CD4-positive, alpha-beta memory T cell (primary cell): ENCODE measurements at places on chromosomes 11 and 22. TPM values are rescaled to one million over a fixed set of nuclear protein-coding genes. Genes with fewer than 3 reads are reported as not detected.

DNA sequence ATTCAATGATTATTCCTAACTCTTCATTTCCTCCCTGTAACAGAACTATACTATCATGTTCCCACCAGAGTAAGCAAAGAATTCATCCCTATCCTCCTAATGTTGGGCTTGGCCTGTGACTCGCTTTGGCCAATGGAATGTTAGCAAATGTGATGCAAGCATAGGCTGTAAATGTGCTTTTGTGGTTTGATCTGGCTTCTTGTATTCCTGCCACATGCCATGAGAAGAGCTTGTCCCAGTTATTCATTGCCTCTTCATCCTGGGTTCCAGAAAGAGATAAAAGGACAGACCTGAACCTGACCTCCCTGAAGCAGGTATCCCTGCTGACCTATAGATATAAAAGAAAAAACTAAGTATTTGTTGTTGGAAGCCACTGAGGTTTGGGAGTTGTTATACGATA is 51.0 kb downstream of the SYTL2 start:
- DNase-seq: no peak

MMP7 gene
- total RNA-seq: not detected

DNA sequence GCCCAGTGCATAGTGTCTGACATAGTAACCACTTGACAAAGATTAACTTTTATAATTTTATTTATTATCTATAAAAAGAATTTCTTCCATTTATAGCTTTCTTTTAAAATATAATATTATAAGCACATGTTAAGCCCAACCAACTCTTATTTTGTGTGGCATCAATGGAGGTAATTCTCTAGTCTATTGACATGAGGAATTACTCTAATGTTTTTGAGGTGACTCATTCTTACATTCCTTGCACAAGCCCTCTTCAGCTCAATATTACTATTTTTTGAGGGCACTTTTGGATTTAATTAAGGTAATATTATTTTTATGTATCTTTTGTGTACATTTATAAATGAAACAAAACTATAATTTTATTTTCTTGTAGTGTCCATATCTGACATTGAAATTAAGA is 59.6 kb downstream of the AASDHPPT start:
- no peak for DNase-seq

DNA sequence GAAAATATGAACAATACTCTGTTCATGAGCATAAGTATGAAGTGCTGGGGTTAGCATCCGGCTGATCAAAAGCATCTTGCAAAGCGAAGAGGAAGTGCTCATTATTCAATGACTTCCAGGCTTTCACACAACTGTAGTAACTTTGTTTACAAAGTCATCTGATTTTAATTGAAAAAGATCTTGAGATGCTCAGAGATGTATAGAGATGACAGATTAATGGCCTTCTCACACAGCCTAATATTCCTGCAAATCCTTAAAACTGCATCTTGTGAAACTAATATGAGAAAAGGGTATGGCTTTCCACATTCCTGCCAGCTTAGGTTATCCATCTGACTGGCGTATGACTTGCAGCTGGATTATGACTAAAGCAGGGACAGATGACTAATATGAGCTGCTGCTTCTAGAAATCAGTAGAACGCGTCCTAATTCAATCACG is 125.4 kb downstream of the CASP12 start:
- peak; percentile 25 for DNase-seq

DNA sequence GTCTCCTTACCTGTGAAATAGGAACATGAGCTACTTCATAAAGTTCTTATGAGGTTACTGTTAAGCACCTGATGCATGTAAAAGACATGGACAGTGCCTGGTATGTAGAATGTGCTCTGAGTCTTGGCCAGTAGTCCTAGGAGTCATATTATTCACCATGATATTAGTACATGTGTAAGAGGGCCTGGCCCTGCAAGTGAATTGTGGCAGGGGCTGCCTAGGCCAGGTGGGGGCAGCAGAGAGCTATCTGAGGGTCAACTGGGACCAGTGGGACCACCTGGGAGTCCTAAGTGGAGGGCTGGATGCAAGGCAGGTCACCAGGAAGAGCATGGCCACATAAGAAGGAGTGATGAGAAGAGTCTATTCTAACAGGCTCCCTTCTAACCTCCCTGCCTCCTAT is 529.5 kb downstream of the SOX6 start:
- DNase-seq: no peak

DNA sequence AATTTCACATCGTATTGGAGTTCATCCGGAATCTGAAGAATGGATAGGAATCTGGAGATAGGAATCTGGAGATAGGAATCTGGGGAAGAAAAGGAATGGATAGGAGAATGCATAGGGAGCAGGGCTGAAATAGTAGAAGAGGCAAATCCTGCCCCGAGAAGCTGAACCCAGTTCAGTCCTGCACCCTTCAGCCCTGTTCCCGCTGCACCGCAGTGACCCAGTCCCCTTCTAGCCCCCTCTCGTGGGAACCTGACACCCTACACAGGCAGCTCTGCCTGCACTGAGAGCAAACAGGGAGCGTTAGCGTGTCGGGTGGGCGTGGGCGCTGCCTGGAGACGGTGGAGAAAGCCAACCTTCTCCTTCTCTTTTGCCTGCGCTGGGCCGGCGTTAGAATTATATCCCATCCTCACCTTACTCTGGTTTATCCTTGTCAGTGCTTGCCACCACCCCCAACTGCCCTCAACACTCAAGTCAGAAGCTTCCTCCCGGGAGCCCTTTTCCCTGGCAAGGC is 1.0 kb upstream of the CCKBR start:
- no peak for DNase-seq

GRCh38 chr11:18490319-18490718 is 34.7 kb downstream of the LDHAL6A start:
- no peak for DNase-seq

TRIM66 gene
- total RNA-seq: 31.3 TPM

SCT gene
- total RNA-seq: not detected

DNA sequence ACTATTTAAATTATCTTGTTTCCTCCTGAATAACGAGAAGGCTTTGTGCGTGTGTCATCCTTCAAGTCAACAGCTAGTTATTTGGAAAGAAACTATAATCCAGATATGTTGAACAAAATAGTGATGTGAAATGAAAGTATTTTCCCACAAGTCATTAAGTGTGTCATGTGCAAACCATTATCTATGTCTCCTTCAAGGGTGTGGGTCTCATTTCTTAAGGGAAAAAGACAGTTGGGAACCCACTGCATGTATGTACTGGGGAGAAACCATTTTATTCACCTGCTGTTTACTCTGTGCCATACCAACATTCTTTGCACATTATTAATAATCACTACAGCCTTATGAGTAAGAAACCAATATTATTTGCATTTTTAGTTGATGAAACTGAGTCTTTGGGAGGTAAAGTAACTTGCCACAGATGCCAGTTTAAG is 145.3 kb upstream of the CTSC start:
- DNase-seq: no peak

MYOD1 gene
- total RNA-seq: not detected
